ENCODE measurements at places on chromosomes 3 and 15. TPM values are rescaled to one million over a fixed set of nuclear protein-coding genes. Genes with fewer than 3 reads are reported as not detected.

- DNase-seq, result no peak
These were observed 162.4 kb upstream of the CGNL1 start for GRCh38 chr15:57213862-57214261.

- DNase-seq, result no peak
These were observed 943.8 kb downstream of the VGLL3 start for GRCh38 chr3:86047161-86047560.

- DNase-seq, result no peak
These were observed 178.3 kb upstream of the C2CD4B start for GRCh38 chr15:62343397-62343796.

GRCh38 chr3:51680663-51681230 lies 9.7 kb downstream of the TEX264 start:
- DNase-seq, result peak; percentile 39

Gene MLF1
- polyA plus RNA-seq, result 35.0 TPM

GRCh38 chr3:47012342-47013230 lies 33.1 kb downstream of the NBEAL2 start:
- no peak for DNase-seq

GRCh38 chr15:85897207-85897894 lies 102.6 kb upstream of the KLHL25 start:
- DNase-seq, result no peak

Gene FSD2
- polyA plus RNA-seq, result 0.51 TPM

Gene CSPG5
- polyA plus RNA-seq, result 0.25 TPM

DNA sequence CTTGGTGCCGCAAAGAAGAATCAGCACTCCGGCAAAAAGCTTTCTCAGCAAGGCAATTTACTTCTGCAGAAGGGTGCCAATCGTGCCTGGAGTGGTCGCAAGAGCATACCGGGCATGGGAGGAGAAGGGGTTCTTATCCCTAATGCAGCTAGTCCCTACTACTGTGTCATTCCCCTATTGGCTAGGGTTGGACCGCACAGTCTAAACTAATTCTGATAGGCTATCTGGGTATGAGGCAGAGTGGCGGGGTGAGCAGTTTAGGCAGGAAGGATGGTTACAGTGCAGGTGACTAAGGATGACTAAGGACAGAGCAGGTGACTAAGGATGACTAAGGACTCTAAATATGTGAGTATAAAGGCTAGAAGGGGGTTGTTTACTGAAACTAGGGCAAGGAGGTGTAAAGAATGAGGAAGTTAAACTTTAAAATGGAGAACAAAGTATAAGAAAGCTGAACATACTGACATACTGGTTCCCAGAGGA lies 52.9 kb downstream of the PGBD4 start:
- DNase-seq, result no peak

- no peak for DNase-seq
These were observed 20.0 kb downstream of the PRKCD start for GRCh38 chr3:53181024-53181371.

GRCh38 chr3:54822206-54822605 lies 105.7 kb downstream of the LRTM1 start:
- DNase-seq, result no peak

Gene XCR1
- 0.01 TPM for polyA plus RNA-seq

Data from psoas muscle (tissue), 8 donors.